ENCODE measurements at places on chromosomes 3 and 15.

DNA sequence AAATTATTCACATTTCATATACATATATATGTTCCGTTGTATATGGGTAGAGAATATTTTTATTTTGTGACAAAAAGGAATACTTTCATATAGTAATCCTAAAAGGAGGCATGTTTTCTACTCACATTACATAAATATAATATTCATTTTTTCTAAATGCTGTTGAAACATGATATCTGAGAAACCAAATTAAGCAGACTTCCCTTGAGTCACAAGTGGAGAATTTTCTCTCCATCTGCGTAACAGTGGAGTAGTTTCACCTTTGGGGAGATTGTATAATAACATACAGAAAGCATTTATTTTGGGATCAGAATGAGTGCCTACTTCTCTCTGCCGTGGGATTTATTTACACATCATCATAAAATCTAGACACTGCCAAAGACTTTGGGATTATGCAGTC is 849.8 kb downstream of the NSUN3 start:
- DNase-seq: no peak

- DNase-seq: no peak
Observed at GRCh38 chr3:157120071-157120892, 39.7 kb downstream of the CCNL1 start.

GRCh38 chr3:124246376-124246775 is 254.5 kb upstream of the ROPN1 start:
- no peak for DNase-seq

DNA sequence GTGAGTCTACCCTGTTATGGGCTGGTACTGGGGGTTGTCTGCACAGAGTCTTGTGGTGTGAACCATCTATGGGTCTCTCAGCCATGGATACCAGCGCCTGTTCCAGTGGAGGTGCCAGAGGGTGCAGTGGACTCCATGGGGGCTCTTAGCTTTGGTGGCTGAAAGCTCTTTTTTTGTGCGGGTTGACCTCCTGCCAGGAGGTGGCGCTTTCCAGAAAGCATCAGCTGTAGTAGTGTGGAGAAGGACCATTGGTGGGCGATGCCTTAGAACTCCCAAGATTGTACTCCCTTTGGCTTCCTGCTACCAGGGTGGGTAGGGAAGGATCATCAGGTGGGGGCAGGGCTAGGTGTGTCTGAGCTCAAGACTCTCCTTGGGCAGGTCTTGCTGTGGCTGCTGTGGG is 602.6 kb downstream of the RSL24D1 start:
- DNase-seq: no peak

DNA sequence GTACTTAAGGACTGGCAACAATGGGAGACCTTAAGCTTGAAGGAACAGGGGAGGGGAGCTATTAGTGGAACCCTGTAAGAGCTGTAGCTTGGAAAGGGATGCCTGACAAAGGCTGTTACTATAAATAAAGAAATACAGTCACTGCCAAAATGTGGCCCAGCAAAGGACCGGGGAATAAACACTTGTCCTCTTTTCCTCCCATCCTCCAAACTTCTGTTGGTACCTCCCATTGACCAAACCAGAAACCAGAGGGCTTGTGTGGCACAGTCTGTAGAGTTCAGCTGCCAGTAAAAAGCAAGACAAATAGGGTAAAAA is 25.1 kb upstream of the TCF12 start:
- DNase-seq: no peak

DNA sequence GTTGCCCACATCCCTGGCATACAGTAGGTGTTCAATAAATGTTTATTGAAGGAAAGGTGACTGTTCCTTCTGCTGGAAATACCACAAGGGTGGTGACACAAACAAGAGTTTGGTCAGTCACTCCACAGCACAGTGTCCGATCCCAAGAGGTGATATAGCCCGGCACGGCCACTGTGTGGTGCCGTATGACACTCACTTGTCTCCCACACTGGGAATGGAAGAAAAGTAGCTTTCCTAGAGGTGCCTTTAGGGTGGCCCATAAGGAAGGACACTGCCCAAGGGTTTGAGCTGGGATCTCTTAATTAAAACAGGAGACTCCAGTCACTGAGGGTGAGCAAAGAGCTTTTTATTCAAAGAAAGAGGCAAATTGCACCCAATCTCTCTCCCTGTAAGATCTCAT is 40.5 kb downstream of the TGM4 start:
- no peak for DNase-seq

DNA sequence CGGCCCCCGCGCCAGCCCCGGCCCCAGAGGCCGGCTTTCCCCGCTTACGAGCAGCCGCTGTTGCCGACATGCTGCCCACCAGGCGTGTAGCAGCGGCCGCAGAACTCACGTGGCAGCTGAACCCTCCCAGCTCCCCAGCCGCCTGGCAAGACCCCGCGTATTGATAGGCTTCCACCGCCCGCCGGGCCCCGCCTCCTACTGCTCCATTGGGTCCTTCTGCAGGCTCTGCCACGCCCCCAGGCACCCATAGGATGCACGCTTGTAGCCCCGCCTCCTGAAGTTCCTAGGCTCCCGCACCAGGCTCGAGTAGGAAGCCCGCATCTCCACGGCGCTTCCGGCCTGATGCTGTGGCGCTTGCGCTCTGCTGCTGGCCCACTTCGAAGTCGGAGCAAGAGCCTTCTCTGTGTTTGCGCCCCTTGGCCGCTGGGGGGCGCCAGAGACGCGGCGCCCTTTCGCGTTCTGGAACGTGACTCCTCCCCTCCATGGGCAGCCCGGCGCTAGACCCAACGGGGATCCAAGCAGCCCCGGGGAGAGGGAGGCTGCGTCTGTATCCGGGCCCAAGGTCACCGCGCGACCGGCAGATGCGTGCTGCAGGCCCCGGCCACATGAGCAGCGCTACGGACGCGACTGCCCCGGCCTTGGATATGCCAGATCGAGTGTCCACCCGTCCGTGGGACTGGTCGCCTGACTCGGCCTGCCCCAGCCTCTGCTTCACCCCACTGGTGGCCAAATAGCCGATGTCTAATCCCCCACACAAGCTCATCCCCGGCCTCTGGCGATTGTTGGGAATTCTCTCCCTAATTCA is at the start of the genes PARP3 and RRP9:
Gene PARP3 (plus strand): TSS at position 566 of the 805 bp plus-strand sequence. CDS start 993 bp downstream, outside the sequence.
Gene RRP9 (minus strand): TSS at position 107 of the 805 bp plus-strand sequence. CDS start 37 bp downstream, at position 70.
- DNase-seq: peak; percentile 100

DNA sequence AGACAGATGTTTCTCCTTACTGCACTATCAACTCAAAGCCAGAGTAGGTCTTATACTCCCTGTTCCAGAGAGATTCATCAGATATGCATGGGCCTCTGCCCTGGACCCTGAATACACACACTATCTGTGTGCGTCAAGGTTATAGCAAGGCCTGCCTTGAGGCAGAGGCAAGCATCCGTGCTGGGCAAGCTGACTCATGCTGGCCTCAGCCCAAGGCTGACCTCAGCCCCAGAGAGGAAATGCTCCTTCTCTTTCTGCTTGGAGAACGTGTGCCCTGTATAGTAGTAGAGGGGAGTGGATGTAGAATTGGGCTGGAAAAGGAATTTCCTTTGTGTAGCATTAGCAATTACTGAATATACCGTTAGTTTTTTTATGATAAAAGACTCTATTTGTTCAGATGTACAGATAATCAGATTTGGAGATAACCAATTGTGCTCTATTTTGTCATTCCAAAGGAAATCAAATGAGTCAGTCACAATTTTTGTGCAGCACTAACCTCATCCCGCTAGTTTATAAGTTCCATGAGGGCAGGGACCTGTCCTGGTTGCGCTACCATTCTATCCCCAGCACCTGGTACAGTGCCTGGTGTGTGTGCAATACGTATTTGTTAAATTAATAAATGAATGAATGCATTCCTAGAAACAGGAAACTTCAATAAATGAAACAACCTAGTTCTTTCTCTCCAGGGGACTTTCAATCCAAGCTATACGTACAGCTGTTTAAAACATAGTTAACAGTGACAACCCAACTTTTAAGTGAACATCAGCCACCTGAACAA is 13.3 kb upstream of the PAQR9 start:
- DNase-seq: no peak

- DNase-seq: no peak
Observed at GRCh38 chr15:75036212-75036616, 12.8 kb downstream of the PPCDC start.

GRCh38 chr3:37182816-37183215 is 8.4 kb upstream of the LRRFIP2 start:
- DNase-seq: no peak

DNA sequence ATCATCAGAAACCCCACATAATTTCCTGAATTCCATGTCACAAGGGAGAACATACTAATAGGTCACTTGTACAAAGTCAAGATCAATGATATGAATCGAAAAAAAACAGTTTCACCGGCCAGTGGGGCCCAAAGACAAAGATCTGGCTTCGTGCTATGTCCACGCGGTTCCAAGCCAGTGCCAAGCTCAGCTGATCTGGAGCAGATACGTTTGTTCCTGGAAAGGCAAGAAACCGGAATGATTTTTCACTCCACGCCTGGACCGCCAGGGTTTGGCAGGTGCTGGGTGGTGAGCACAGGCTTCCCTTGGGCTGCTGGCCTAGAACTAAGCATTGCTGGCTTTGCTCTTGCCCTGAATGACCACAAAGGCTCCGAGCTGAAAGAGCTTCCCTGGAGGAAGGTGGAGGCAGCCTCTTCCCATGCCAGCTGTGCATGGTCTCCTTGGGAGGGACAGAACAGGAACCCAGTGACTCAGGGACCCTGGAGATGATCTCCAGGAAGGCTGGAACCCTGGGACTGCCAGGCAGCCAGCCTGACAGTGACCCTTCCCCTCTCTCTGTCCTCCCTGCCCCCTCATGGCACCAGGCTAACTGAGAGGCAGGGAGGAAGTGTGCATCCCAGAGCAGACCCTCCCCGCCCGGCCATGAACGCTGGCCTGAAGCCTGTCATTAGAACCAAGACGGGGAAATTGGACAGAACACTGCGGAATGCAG is 40.9 kb downstream of the TRPM1 start:
- DNase-seq: no peak

DNA sequence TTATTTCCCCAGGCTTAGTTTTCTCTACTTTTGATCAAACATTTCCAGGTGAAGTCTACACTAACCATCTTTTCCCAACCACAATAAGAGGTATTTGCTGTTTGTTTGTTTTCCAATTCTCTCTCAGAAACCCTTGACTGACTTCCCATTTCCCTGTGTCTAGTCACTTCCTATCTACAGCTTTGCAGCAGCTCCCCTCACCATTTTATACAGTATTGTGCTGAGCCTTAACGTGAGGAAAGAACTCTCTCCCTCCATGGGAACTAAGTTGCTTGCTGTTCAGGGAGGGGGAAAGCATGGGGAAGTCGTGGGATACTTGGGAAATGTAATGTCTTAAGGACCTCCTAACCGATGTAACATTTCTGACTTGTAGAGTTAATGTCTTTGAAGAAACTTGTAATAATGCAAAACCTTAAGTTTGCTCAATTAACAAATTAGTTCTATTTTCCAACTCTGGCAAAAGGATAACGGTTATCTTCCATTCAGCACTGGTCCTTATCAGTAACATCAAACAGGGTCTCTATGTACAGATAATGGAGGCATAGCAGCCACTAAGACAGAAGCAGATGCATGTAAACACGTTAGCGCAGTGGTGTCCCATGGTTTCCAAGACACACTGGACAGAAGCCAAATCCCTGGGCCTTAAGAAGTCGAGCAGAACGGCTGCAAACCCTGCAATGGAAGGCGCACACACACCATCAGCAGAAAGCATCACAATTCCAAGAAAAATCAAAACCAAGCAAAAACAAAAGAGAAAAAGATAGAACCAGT is 39.7 kb downstream of the NPTN start:
- no peak for DNase-seq

DNA sequence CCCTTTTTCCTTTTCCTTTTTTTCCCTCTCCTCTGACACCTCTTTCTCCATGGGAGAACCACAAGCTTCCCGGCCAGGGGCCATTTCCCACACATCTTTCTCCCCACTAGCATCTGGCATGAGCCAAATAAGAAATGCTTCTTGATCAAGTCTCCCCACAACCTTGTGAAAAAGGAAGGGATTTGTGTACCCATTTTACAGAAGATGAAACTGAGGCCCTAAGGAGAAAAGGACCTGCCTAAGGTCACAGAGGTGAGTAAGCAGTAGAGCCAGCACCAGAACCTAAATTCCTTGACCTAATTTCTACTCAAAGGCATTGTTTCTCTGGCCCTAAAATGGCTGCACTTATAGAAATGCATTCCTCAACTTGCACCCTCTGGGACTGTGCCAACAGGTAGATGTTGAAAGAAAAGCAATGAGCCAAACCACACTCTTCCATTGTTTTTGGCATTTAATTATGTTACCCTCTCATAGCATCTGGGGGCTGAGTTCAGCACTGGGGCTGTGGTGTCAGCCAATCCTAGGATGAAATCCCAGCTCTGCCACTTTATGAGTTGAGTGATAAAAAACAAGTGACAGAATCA is 81.7 kb upstream of the TLE3 start:
- DNase-seq: no peak

DNA sequence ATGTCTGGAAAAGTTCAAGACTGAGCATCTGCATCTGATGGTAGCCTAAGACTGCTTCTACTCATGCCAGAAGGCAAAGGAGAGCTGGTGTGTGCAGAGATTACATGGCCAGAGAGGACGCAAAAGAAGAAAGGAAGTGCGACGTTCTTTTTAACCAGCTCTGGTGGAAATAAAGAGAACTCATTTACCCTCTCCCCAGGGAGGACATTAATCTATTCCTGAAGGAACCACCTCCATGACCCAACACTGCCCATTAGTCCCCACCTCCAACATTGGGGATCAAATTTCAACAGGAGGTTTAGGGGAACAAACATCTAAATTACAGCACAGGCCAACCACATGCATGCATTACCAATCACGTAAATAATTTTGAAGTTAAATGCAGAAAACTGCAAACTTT is 1.5 kb upstream of the NCK1 start:
- no peak for DNase-seq

GRCh38 chr15:92883163-92883875 is 16.8 kb upstream of the CHD2 start:
- DNase-seq: peak; percentile 24

DNA sequence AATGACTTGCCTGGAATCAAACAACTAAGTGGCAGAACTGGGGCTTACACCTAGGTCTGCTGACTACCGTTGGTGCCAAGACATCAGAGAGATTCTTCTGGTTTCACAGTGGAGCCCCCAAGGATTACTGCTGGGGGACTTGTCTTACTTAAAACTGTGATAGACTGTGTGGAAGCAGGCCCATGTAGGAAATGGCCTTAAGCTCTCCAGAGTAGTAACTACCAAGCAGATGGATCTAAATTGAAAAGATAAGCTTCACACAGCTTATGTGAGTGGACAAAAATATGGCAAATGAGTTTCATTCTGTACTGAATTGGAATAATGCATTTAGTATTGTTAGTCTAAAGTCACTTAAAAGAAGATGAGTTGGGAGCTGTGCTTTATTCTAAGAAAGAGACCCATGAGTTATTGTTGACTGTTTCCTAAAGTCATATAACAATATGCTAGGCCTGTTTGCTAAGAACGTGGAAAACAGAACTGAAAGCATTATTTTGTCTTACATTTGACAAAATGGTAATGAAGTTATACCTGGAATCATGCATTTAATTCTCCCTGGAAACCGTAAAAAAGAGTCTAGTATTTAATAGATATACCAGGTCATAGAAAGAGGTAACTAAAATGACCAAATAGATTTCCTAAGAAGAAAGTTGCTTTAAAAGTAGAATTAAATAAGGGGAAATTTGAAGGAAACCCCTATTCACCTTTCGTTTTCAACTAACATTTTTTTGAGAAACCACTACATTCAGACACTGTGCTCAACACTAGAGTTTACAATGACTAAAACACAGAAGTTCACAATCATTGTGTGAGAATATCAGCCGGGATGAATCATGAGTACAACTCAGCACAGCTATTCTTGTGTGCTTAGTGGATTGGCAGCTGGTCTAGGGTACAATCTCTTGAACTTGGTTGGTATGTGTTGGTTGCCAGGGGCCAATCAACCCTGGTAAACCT is 13.0 kb upstream of the MAPK6 start:
- peak; percentile 54 for DNase-seq
